ENCODE measurements at places on chromosomes 7 and 10. TPM values are rescaled to one million over a fixed set of nuclear protein-coding genes. Genes with fewer than 3 reads are reported as not detected.

The ASIC3 gene
- 2.5 TPM for total RNA-seq

The SEMA3D gene
- 1.6 TPM for total RNA-seq

The ENO4 gene
- 1.9 TPM for total RNA-seq

The CRPPA gene
- total RNA-seq: 7.2 TPM

The CLDN4 gene
- 0.63 TPM for total RNA-seq

The EXOC6 gene
- total RNA-seq: 76.1 TPM

The GIMAP4 gene
- total RNA-seq: 3.4 TPM

The CTBP2 gene
- total RNA-seq: 79.8 TPM

The DLX5 gene
- total RNA-seq: 7.5 TPM

The ZNF239 gene
- 19.4 TPM for total RNA-seq

The VWDE gene
- total RNA-seq: 0.63 TPM

The CYP2C8 gene
- 3.4 TPM for total RNA-seq

The CLCN1 gene
- not detected for total RNA-seq

The PLEKHS1 gene
- not detected for total RNA-seq

The LIPK gene
- not detected for total RNA-seq

The PILRA gene
- total RNA-seq: 3.8 TPM

The PNLIPRP1 gene
- not detected for total RNA-seq

The DNMBP gene
- 5.6 TPM for total RNA-seq

The IL2RA gene
- total RNA-seq: not detected

The PKD2L1 gene
- not detected for total RNA-seq

The ZPBP gene
- total RNA-seq: not detected

The ADAM12 gene
- total RNA-seq: 3.4 TPM

The EIF5AL1 gene
- not detected for total RNA-seq

The LYZL2 gene
- not detected for total RNA-seq

The KLHDC10 gene
- 87.3 TPM for total RNA-seq

The AKR1C8 gene
- not detected for total RNA-seq

The MYOZ1 gene
- not detected for total RNA-seq

The PLXNA4 gene
- 227 TPM for total RNA-seq

The ATG9B gene
- 2.8 TPM for total RNA-seq

The CLEC2L gene
- 1.9 TPM for total RNA-seq

The RHEB gene
- total RNA-seq: 61.3 TPM

The CAV1 gene
- 5.9 TPM for total RNA-seq

The KCNMA1 gene
- 120 TPM for total RNA-seq

The NRP1 gene
- total RNA-seq: 90.1 TPM

The SLC13A4 gene
- 0.63 TPM for total RNA-seq

The INSIG1 gene
- total RNA-seq: 106 TPM

The GPR146 gene
- total RNA-seq: 1.3 TPM

The ZNF487 gene
- total RNA-seq: 21.0 TPM

The IRF5 gene
- 1.3 TPM for total RNA-seq
